ENCODE measurements at places on chromosomes 7 and 10.

GRCh38 chr7:129366-130221, 62.8 kb upstream of the FAM20C start:
- no peak for DNase-seq

- no peak for DNase-seq
Observed at GRCh38 chr7:134085311-134085710, 41.8 kb upstream of the LRGUK start.

DNA sequence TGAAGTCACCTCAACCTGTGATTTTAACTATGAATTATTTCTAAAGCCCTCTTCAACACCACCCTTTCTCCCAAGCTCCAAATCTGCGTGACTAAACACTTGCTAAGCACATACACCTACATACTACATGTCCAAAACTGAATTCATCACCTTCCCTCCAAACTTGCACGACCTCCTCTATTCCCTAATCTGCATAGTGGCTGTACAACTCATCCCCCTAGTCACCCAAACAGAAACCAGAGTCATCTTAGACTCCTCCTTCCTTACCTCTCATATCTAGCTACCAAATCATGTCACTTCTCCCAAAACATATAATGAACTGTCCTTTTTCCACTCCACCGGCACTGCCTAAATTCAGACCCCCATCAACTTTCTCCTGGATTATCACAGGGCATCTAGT, 16.2 kb downstream of the ARHGAP21 start:
- no peak for DNase-seq

- no peak for DNase-seq
Observed at GRCh38 chr10:24277277-24277676, 68.3 kb downstream of the KIAA1217 start.

DNA sequence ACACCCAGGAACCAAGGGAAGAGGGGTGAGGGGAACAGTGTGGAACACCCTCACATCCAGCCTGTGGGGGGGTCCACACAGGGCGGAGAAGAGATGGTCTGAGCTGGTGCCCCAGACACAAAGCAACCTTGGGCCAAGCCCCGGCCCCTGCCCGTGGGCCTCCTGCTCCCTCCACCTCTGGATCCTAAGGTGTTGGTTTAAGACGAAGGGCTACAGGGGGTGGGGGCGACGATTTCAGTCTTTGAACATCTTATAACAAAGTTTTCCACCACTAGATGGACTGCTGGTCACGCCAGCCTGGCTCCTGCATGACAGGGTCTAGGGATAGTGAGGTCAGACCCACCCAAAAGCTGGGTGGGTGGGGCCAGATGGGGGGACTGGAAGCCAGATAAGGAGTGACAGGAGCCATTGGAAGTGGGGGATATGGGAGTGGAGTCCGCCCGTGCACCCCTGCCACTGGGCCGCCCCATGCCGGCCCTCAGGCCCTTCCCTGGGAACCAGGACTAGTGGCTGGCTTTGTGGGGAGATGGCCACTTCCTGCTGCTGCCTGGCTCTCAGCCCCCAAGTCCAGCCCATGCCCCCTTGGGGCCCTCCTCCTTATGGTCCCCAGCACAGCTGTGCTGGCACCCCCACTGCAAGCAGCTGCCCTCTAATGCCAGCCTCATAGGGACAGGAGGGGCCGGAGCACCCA, 98.4 kb downstream of the RGS10 start:
- no peak for DNase-seq

DNA sequence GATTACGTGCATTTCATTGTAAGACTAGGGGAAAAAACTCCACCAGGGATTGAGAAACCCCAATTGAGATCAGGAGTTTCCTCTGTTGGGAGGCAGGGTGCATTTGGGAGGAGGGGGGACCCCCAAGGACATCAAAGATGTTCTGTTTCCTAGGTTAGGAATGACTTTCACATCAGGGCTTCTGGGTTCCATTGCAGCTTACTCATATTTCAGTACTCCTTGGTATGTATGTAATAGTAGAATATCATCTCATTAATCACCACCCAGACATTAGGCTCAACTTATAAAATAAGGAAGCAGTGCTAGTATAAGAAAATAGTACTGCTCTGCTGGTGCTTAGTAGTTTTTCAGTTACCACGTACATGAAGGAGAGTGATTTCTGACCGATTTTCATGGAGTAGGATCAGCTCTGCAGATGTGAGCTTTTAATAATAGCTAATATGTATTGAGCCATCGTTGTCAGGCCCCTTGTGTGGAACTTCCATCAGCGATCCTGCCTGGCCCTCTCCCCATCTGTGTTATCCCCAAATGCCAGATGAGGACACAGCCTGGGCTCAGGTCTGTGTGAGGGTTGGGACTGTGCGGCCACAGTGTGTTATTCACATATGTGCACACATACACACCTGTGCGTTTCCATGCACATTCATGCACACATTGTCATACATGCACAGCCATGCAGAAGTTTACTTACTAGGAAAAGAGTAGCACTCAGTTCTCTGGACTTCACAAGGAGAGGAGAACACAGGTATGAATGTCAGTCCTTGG, 23.5 kb downstream of the UPP1 start:
- DNase-seq: no peak

GRCh38 chr10:112815269-112816032, 134.6 kb upstream of the TCF7L2 start:
- DNase-seq: no peak

DNA sequence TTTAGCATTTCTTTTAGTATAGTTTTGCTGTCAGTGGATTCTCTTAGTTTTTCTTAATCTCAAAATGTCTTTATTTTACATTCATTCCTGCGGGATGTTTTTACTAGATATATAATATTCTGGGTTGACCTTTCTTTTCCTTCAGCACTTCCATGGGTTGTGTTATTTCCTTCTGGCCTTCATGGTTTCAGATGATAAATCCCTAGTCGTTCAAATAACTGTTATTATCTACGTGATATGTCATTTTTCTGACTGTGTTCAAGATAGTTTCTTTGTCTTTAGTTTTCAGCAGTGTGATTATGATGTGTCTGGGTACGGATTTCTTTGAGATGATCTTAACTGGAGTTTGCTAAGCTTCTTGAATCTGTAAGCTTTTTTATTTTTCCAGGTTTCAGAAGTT, 75.7 kb upstream of the ELN start:
- no peak for DNase-seq
